ENCODE measurements at places on chromosomes 3 and 15.

- DNase-seq = no peak
Observed at GRCh38 chr15:48307586-48307985, 23.6 kb upstream of the DUT start.

GRCh38 chr3:13341229-13341905, 78.8 kb downstream of the NUP210 start:
- no peak for DNase-seq

GRCh38 chr15:71218272-71218805, 103.1 kb downstream of the THSD4 start:
- no peak for DNase-seq

DNA sequence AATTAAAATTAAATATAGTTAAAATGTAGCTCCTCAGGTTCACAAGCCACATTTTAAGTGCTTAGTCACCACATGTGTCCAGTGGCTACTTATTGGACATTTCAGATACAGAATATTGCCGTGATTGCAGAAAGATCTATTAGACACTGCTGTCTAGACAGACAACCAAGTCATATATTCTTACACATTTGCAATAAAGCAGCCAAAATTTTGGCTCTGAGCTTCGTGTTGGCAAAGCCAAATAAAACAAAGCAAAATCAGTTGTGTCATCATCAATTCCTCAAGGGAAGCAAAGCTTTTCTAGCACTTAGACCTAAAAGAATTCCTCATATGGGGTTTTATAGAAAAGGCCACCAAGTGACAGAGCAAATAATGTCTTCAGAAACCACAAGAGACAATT, 193.1 kb upstream of the LPP start:
- DNase-seq = no peak

DNA sequence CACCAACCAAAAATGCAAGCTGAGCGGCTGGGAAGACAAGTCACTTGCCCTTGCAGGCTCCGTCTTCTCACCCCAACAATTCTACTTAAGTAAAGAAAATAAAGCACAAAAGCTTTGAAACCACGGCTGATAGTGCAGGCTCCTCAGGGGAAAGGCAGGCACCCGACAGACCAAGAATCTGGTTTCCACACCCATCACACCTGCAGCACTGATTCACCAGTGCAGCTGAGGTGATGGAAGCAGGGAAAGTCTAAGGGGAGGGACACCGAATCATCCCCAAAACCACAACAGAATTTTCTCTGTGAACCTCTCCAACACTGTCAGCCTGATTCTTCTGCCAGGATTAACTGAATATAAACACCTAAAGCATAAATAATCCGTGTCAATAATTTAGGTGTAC, 62.0 kb upstream of the NSMCE3 start:
- no peak for DNase-seq

- DNase-seq = peak; percentile 82
Observed at GRCh38 chr15:51322621-51323296, 15.6 kb downstream of the CYP19A1 start.

- DNase-seq = no peak
Observed at GRCh38 chr3:57142411-57142723, 22.8 kb downstream of the IL17RD start.

- no peak for DNase-seq
Observed at GRCh38 chr3:97793420-97794019, 28.3 kb upstream of the CRYBG3 start.

- no peak for DNase-seq
Observed at GRCh38 chr15:38672814-38673670, 108.4 kb upstream of the RASGRP1 start.

DNA sequence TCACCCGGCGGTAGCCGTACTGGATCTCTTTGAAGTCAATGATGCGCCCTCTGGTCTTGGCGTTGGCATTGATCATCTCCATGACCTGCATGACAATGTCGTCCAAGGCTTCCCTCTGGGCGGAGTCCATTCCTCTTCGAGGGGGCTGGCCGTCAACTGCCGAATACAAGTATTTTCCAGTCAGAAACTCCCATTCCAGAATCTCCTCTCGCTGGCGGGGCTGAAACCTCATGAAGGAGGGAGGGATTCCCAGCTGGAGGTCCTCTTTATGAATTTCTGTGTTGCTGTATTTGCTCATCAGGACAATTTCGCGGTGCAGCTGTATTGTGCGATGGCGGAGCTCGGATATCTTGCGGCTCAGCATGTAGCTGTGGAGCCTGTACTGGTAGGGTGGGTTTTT, 73.4 kb downstream of the CHSY1 start:
- no peak for DNase-seq

DNA sequence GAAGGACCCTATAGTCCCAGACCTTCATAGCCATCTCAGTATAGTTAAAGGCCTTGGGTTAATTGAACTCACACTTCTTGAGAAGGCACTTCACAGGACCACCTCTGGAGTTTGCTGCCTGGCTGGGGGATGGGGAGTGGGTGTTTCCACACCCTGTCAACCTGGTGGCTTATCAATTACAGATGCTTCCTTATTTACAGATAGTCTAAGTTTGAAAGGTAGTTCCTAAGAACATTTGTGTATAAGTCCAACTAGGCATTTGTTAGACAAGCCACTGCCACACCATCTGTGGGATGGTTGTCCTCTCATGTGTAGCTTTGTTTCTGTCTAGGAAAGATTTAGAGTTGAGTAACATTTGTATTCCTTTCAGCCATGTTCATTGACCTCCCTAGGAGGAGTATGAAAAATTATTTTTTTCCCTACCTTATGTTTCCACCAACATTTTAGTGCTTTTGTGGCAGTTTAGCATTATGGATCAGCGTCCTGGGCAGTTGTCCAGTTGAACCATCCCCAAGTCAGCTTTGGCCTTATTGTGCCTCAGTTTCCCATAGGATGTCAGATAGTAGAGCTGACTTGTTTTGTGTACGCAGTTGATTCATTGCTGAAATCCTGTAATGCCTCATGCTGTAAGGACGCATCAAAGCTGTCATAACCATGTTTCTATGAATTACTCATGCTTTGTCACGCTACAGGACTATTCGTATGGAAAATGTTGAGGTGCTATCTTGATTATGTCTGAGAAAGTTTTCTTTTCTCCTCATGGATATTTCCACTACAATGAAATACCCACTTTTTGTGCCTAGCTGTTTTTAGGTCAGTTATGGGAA, 21.2 kb upstream of the SIAH2 start:
- DNase-seq = no peak

- no peak for DNase-seq
Observed at GRCh38 chr3:15199493-15200105, 6.4 kb upstream of the CAPN7 start.

- no peak for DNase-seq
Observed at GRCh38 chr3:37898424-37898823, 36.7 kb downstream of the CTDSPL start.

DNA sequence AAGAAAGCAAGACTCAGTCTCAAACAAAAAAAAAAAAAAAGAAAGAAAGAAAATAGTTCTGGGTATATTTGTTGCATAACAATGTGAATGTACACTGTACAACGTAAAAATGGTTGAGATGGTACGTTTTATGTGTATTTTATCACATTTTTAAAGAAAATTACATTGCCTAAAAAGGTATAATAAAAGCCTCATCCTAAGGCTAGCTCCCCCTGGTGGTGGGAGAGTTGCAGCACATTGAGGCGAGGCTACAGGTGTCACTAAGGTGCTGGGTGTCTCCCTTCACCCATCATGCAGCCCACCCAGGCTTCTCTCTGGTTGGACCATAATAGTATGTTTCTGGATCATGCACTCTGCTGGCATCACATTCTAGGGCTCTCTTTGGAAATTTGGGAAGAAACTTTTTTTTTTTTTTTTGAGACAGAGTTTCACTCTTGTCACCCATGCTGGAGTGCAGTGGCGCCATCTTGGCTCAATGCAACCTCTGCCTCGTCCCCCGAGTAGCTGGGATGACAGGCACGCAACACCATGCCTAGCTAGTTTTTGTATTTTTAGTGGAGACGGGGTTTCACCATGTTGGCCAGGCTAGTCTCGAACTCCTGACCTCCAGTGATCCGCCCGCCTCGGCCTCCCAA, 12.4 kb upstream of the RAB11A start:
- DNase-seq = peak; percentile 56

DNA sequence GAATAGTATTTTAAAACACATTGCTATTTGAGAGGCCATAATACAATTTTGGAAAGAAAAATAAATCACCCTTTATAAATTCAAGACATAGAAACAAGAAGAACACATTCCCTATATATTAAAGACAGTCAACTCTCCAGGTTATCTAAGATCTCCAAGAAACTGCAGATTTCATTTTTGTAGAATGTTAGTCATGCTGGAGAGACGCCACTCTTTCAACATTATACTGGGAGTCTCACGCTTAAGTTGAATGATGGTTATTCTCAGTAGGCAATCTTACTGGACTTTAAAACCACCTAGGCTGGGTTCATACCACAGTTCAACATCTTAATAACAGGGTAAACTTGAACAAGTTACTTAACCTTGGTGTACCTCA, 3.6 kb upstream of the CHRM5 start:
- DNase-seq = no peak

GRCh38 chr3:3127432-3128010, 781 bp downstream of the TRNT1 start:
- DNase-seq = no peak

DNA sequence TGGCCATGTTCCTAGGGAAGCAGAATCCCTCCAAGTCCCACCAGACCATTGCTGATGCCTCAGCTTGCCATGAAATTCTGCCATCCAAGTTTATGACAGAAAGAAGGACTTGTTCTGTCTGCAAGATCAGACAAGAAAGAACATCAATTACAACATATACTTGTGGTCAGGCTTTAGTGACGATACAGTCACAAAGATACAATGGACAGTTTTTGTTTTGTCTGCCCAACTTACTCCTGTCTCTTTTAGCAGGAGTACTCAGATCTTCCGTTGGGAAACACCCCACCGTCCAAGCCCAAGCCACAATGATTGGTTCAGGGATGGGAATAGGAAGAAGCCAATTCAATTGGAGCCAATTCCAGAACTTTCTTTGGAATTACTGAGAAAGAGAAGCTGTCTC, 15.7 kb downstream of the KLHL6 start:
- no peak for DNase-seq

GRCh38 chr3:33044676-33045075, 52.3 kb downstream of the GLB1 start:
- DNase-seq = no peak

DNA sequence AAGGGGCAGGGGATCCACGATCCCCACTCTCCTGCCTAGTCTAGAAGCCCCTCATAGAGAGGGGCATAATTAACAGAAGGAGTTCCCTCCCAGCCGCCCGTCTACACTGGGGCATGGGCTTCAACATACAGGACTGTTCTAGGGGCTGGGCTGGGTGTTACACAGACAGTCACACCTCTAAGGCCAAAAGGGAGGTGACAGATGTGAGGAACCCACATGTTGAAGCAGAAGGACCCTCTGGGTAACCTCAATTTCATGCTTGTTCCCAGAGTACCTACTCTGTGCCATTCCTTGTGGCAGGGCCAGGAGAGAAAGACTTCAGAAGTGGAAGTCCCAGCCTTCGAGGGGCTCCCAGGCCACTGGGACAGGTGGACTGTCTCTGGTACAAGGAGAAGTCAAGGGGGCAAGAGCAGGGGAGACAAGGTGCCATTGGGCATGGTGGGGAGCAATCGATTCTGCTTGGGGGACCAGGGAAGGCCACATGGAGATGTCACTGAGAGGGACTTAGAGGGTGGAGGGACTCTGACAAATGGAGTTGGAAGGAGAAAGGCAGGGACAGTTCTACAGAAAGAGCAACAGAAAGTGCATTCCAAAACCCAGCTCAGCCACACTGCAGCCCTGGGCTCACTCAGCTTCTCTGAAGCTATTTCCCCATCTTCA, 71.3 kb downstream of the CPN2 start:
- DNase-seq = no peak

DNA sequence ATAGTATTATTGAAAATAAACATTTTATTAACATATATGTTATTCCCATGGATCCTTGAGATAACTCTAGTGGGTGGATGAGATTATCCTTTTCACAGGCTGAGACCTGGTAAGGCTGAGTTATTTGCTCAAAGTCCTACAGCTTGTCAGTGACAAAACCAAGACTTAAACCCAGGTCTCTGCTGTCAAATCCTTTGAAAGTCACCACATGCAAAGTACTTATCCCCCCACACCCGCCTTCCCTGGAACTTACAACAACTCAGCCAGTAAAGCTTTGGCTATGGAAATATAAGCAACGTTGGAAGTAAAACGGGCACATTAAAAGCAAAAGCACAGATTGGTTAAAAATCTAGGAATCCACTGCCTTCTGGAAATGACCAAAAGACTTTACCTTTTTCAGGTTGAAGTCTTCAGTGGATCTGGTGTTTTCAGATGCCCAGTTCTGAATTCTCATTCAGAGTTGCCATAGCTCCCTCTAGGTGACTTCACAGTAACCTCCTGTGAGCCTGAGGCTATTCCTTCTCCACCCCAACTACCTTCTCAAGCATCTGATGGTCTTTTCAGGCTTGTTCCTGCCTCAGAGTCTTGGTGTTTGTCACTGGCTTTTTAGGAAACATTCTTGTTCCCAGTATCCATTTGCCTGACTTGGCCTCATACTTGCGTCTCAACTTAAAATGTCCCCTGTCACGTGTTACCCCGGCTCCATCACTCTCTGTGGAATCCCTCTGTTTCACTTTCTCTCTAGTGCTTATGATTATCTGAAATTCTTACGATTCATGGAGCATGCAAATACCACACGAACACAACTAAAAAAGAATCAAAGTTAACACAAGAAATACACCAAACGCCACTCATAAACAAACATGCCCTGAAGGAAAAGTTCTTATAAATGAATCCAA, 131.2 kb downstream of the MAGI1 start:
- DNase-seq = no peak

- DNase-seq = peak; percentile 92
Observed at GRCh38 chr15:59689626-59690236, 611 bp upstream of the BNIP2 start.

- DNase-seq = no peak
Observed at GRCh38 chr3:12722226-12722625, 36.8 kb downstream of the TMEM40 start.

GRCh38 chr3:158355623-158356588, 215.1 kb upstream of the MLF1 start:
- DNase-seq = no peak

DNA sequence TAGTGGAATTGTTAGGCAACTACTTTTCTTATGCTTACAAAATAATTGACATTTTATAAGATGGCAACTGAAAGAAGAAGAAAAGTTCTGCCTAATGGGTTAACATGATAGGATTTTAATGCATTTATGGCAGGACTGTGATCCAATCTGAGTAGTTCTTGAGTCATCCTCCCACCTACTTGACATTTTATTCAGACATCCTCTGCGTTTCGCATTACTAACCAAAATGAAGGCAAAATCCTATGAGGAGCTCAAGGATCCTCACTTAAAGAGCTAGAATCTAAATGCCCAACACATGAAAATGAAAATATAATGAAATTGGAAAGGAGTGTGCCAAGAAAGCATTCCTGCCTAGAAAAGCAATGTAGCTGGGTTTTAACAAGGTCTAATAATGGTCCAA, 581.1 kb upstream of the SEMA6D start:
- no peak for DNase-seq

GRCh38 chr3:118977118-118977517, 57.5 kb downstream of the IGSF11 start:
- DNase-seq = no peak

DNA sequence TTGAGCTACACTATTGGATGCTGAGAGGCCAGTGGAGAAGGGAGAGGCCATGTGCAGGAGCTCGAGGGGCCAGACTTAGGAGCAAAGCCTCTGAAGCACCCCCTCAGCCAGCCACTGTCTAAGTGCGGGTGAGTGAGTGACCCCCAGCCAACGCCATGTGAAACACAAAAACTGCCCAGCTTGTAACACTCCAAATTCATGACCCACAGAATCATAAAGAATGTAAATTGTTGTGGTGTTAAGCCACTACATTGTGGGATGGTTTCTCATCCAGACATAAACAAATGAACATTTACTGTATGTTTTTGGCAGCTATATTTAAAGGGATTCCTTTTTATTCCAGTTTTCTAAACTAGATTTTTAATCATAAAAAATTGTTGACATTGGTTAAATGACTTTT, 27.2 kb upstream of the TMEM158 start:
- no peak for DNase-seq
